ENCODE measurements at places on chromosomes 2 and 18. TPM values are rescaled to one million over a fixed set of nuclear protein-coding genes. Genes with fewer than 3 reads are reported as not detected.

Gene RAD51AP2
- 0.06 TPM for total RNA-seq

Gene GPR35
- 0.56 TPM for total RNA-seq

GRCh38 chr2:168574856-168575630, 119.0 kb downstream of the CERS6 start:
- H3K27me3 ChIP-seq, result no peaks in the 10 kb centered on the region
- no peaks in the 10 kb centered on the region for H3K36me3 ChIP-seq
- no peaks in the 10 kb centered on the region for H3K4me1 ChIP-seq
- DNase-seq, result no peak
- no peak overlapping the region for H3K27ac ChIP-seq
- H3K4me3 ChIP-seq, result no peak overlapping the region

Gene CLEC4F
- total RNA-seq, result 0.13 TPM

DNA sequence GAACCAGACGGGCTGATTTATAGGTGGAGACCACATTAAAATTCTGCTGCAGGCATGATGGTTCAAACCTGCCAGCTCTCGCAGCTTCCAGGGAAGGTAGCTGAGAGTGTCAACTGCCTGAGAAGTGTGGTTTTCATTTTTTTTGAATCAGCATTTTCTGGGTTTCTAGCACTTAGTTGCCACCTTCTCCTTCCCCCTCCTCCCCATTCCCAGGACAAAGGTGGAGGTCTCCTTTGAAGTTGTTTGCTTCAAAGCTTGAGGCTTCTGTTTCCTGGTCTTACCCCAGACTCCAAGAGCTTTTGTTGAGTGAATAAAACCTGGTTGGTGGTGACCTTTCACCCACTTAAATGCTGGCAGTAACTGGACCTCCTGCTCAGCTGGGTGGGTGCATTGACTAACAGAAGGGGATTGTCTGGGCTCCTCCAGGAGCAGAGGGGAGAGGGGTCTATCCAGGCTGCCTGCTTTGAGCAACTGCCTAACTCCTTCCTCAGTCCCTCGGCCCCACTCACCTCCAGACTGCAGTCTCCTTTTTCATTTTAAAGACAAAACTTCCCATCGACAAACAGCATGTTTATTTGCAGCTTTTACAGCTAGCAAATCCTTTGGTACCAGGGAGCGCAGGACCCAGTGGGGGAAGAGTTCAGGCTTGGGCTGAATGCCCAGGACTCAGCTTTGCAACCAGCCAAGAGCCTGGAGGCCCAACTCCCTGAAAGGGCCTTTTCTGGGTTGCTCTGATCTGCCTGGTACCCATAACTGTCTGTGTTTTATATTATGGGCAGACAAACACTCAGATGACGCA, 3.5 kb downstream of the RHOB start:
- peak overlapping the region; percentile 2 for H3K4me3 ChIP-seq
- no peaks in the 10 kb centered on the region for H3K36me3 ChIP-seq
- H3K27me3 ChIP-seq, result no peaks in the 10 kb centered on the region
- H3K27ac ChIP-seq, result peak overlapping the region; percentile 68
- H3K4me1 ChIP-seq, result peaks cover 9% of the 10 kb centered on the region
- DNase-seq, result peak; percentile 47
